ENCODE measurements at places on chromosomes 11 and 22.

DNA sequence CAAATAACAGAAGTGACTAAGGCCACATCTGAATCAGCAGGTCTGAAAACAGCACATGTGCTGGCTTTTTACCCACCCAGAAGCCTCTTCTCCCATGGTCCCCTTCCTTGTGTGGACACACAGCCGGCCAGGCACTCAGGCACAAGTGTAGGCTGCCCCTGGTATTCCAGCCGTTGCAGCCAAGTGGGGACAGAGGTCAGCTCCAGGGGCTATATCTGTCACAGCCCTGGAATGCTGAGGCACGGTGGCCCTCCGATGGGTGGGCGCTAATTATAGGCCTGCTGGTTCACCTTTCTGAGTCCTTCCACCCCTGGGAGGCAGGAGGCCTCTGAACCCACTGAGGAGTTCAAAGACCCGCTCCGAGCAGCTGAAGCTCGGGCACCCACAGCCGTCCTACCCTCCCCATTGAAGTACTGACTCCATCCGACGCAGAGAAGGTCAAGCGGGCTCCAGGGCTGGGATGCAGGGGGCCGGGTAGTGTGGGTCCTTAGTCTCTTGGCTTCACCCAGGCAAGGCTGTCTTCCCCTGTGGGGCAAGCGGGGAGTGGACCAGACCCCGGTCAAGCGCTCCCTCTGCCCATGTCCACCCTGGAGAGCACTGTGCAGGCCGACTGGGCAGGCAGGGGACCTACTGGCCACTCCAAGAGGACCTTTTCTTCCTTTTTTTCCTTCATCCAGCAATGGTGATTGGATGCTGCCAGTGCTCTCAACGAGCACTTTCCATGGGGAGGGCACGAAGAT is 14.3 kb downstream of the FGF3 start:
- DNase-seq = no peak

DNA sequence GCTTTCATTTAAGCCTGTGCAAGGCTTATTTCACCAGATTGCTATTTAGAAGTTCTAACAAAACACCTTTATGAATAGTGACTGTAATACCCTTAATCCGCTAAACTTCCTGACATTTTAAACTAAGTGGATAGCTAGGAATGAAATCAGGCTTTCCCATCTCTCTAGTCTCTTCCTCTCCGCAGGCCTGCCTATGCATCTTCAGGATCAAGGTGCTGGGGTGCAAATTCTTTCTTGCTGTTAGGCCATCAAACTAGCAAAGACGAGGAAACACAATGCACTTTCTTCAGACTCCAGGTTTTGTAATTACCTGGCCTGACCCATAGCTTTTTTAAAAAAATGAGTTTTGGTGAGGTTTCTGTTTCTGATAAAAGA is 149.4 kb downstream of the DBX1 start:
- no peak for DNase-seq

GRCh38 chr11:28743061-28743550 is 634.9 kb downstream of the METTL15 start:
- no peak for DNase-seq

GRCh38 chr11:111402411-111402810 is 23.3 kb upstream of the POU2AF1 start:
- no peak for DNase-seq

- no peak for DNase-seq
These were observed 17.5 kb upstream of the DDX10 start for GRCh38 chr11:108647387-108647700.

DNA sequence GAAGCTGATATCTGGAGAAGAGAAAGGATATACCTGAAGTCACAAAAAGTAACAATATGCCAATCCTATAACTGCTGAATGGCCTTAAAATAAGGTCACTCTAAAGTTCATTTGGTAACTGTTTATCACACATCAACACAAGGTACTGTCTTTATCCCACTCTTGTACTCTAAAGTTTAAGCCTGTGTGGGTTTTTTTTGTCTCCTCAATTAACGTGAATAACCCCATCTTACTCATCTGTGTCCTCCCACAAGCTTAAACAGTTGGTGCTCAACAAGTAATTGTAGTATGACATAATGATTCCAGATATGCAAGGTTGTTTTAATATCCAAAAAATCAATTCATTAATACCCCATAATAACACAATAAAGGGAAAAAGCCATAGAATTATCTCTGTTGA is 42.1 kb downstream of the PAK1 start:
- no peak for DNase-seq

- no peak for DNase-seq
These were observed 121.8 kb downstream of the INSC start for GRCh38 chr11:15236559-15236958.

DNA sequence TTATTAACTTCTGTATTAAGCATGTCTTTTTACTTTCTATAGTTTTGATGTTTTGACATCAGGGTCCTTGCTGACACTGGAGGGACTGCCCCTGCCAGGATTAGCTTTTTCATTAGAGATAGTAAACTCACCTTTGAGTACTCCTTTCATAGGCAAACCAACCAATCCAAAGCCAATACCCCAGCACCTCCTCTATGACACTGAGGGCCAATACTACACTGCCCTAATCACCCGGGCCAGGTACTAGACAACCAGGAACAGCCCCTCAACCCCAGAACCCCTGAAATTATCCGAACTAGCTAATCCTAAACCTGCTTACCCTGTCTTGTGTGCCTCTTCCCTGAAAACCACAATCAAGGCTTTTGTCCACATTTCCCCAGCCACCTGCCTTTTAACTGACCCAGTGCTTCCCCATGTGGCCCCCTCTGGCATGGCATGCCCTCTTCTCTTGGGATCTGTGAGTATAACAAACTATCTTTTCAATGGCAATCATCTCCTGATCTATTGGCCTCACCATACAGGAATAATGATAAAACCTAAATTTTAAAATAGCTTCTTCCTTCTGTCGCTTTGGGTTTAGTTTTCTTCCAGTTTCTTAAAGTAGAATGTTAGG is 31.2 kb downstream of the RAB6A start:
- peak; percentile 43 for DNase-seq

- DNase-seq = peak; percentile 90
These were observed 975 bp upstream of the MDK start for GRCh38 chr11:46380340-46381047.

DNA sequence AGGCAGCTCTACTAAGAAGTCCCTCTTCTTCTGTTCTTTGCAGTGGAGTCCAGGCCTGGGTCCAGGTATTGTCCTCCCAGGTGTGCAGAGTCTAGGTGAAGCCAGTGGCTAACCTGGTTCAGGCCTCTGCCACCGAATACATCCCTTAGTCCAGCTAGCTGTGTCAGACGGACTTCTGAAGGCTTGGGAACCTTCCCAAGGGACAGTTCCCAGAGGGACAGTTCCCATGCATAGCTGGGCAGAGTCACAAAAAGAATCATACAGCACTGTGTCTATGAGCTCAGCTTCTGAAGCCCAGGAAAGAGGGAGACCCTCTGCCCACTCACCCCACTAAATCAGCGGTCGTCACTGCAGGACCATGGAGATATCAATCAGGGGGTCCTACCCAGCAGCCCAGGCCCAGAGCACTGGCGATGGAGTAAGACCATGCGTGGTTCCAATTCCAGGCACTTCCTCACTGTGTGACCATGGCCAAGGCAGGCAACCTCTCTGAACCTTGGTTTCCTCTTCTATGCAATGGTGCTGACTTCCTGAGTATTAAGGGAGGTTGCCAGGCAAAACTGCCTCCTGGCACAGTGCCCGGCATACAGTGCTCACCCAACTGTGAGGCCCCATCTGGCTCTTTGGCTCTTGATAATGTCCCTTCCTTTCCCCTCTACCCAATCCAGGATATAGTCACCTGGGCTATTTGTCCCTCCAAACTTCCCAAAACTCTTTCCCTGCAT is 3.4 kb downstream of the MS4A10 start:
- no peak for DNase-seq

- no peak for DNase-seq
These were observed 13.6 kb downstream of the SLC22A12 start for GRCh38 chr11:64604458-64605243.

DNA sequence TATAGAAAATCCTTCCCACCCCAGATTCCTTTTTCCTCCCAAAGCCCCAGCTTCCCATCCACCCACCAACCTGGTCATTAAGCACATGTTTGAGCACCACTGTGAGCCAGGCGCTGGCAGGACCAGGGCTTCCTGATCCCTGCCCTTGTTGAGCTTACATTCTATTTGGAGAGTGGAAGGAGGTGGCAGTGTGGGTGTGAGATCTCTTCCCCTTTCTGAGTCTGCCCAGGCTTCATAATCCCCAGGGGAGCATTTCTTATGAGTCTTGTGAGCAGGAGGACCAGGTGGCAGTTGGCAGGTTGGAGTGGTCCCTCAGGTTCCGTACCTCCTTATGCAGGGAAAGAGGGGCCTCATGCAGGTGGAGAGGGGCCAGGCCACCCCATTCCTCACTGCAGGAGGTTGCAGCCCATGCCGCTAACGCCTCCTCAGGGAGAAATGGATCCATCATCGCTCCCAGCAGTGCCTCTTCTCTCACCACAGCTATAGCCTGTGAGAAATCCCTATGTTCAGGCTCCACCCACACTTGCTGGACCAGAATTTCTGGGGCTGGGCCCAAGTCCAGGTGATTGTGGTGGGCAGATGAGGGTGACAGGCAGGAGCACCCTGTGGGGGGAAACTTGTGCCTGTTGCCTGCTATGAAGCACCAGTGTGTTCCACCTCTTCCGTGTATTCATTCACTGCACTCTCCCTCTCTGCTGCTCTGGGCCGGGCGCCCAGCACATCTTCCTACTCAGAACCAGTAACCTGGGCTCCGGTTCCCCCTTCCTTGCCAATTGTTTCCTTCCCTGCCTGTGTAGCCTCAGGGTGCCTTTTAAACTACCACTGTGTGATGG is 23.5 kb downstream of the UBE2L3 start:
- DNase-seq = no peak

DNA sequence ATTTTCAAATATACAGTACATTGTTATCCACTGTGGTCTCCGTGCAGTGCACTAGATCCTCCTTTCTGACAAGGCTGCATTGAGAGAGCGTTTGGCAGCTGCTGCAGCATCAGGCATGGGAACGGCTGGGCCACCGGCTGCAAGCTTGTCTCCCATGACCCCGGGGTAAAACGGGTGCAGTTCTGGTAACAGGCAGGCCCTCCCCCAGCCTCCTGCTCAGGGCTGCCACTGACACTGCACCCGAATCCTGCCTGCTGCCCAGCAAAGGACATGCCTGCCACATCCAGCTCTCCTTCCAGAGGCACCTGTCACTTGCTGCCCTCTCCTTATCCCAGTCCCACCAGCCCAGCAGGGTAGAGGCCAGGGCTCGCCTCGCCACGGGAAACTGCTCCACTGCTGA is 124.5 kb upstream of the TMEM45B start:
- no peak for DNase-seq

GRCh38 chr22:20940904-20941385 is 23.7 kb downstream of the CRKL start:
- no peak for DNase-seq

DNA sequence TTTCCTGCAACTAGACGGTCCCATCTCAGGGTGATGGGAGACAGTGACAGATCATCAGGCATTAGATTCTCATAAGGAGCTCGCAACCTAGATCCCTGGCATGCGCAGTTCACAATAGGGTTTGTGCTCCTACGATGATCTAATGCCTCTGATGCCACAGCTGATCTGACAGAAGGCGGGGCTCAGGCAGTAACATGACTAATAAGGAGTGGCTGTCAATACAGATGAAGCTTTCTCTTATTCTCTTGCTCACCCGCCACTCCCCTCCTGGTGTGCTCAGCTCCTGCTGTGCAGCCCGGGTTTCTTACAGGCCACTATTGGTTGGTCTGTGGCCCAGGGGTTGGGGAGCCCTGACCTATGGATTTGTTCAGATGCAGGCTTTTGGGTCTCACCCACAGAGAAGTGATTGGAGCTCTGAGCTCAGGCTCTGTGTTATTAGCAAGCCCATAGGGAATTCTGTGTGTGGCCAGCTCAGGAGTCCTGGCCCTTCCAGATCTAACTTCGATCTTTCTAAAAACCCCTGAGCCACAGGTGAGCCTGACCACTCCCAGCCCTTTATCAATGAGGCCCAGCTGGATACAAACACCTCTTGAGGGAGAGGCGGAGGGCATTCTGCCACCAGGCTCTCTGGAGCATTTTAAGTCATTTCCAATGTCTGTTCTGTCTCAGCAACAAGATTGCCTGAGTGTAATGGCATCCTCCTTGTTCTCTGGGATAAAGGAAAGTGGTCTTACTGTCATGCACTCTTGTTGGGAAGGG is 351.8 kb downstream of the BUD13 start:
- no peak for DNase-seq

- DNase-seq = no peak
These were observed 28.2 kb upstream of the TOLLIP start for GRCh38 chr11:1337647-1338007.

DNA sequence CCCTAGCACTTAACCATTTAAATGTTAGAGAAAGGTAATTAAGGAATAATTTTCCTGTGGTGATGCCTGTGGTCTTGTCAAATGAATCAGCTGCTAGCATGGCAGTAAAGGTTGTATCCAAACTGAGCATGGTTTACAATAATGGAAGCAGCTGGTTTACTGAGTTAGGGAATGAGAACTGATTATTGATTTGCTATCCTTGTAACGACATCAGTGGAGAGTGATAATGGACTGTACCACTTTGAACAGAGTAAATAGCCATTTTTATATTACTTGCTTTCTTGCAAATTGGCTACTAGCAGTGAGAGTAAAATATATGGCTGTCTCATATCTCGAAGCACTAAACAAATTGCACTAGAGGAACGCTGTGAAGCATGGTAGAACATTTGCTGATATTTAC is 589.0 kb upstream of the ANO5 start:
- DNase-seq = no peak

DNA sequence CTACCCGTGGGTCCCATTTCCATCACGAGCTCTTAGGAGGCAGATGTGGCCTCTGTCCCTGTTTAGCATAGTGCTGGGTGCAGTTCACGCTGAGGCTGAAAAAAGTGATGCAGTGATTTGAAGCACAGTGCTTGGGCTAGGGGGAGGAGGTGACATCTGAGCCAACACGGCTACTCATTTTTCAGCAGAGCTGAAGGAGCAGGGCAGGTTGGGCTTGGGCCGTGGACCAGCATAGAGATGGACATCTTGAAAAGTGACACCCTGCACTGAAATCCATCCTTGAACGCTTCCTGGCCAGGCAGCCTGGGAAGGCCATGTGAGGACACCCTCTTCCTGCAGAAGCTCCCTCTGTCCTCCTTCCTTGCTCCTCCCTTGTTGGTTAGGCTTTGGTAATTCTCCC is 66.4 kb downstream of the ADAMTS15 start:
- DNase-seq = no peak

DNA sequence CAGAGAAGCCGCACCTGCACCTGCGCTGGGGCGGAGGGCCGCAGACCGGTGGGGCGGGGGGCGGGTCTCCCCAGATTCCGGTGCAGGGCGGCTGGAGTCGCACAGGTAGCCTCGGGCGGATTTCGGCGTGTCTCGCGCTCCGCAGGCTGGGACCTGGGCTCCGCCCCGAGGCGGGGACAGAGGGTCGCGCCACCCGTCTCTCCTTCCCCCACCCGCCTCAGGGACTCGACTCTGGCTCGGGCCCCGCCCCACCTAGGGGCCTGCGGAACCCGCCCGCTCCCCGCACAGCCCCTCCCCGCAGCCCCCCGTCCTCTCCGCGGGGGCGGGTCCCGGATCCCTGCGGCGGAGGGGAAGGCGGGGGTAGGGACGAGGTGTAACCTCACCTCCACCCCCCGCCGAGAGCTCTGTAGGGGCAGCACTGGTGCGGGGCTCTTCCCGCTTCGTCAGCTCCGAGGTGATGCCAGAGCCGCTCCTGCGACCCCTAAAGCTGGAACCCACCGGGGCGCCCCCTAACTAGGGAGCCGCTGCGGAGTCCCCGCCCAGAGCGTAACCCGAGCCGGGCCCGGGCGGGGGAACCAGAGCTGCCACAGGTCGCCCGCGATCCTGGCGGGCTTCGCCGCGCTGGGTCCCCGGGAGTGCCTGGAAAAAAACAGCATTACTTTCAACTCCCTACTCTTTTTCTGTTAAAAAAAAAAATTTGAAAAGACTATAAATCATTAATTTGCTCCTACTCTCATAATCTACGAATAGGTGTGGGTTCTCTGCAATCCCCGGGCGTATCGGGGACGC is at the start of gene SLC29A2:
Gene SLC29A2 (minus strand): TSS at position 134 of the 789 bp plus-strand sequence. CDS start 169 bp downstream, outside the sequence.
- peak; percentile 90 for DNase-seq
